ENCODE measurements at places on chromosomes 4 and X. TPM values are rescaled to one million over a fixed set of nuclear protein-coding genes. Genes with fewer than 3 reads are reported as not detected.

Gene SOWAHD
- total RNA-seq: not detected

DNA sequence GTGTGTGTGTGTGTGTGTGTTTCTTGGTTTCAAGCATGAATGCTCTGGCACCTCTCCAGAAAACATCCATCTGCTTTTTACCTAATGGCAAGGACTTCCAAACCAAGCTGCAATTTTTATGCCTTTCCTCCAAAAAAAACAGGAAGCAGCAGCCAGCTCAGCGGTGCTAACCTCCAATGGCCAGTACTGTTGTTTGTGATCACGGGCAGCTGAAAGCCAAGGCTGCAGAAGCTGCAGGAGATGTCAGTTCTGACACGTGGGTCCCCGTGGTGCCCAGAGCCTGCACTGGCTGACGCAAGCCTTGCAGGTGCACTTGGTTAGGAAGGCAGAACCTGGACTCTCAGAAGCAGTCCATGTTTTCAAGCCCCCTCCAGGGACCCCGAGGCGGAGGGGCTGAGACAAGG is 313.6 kb upstream of the DDX53 start:
- DNase-seq: peak; percentile 38

Gene PABPC1L2B
- total RNA-seq: not detected

DNA sequence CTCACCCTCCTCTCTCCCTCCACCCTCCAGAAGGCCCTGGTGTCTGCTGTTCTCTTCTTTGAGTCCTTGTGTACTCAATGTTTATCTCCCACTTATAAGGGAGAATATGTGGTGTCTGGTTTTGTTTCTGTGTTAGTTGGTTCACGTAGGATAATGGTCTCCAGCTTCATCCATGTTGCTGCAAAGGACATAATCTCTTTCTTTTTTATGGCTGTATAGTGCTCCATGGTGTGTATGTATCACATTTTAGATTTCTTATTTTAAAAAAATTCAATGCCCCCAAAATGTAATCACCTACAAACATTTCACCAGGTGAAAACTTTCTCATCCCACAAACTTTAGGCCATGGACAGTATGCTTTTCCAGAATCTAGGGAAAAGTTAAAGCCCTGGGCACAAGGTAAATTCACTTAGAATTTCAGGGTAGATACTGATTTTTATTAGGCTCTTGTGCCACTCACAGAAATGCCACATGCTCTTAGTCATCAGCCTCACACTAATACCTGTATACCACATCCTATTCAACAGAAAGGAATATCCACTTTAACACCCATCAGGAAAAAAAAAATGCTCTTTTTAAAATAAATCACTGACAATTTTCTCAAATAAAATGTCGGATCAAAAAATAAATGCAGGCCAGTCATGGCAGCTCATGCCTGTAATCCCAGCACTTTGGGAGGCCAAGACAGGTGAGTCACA is 104.8 kb upstream of the ENPP6 start:
- peak; percentile 44 for DNase-seq

- no peak for DNase-seq
Observed at GRCh38 chr4:98574816-98575215, 83.6 kb downstream of the TSPAN5 start.

DNA sequence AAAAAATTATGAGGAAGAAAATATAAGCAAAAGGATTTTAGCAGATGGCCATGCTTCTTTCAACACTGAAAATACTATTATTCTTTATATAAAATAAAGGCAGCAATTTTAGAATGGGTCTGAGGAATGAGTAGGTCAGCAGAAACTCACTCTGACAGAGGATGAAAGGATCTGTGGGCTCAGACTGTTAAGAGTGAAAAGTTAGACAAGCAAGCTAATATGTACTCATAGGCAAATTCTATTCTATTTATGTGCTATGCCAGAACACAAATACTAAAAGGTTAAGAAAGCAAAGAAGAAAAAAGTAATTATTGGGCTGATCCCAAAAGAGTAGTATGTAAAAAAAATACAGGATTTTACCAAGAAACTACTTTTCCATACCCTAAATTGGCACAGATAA is 13.9 kb downstream of the LCORL start:
- no peak for DNase-seq
